ENCODE measurements at places on chromosomes 5 and 9. TPM values are rescaled to one million over a fixed set of nuclear protein-coding genes. Genes with fewer than 3 reads are reported as not detected.

DNA sequence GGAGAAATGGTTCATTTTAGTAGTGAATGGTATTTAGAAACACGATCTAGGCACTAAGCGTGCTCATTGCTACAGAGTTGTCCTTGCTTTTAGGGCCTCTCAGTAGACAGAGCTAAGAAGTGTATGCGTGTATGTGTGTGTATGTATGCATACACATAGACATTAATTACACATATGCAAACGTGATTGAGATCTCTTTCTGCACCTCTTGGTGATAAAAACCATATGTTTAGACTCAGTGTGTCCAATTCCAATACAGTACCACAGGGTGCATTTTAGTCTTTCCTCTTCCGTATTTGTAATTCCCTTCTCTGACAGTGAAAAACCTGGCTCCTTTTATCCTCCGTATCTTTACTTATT lies 13.1 kb downstream of the TRIO start:
- DNase-seq = no peak

DNA sequence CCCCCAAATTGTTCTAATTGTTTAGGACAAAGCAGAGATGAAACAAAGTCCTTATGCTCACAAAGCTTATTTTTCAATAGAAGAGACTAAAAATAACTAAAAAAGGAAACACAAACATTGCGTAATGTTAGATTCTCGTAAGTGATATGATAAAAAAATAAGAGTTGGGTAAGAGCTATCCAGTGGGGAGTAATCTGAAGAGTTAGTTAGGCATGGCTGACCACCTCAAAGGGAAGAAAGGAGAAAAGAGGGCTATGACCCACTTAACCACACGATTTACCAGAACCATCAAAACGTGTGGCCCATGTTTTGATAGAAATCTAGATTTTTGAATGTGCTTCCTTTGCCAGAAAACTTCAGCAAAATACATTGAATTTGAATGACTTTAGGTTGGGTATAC lies 1296.8 kb upstream of the NUDT12 start:
- DNase-seq = no peak

AQP3 gene
- total RNA-seq = 8.5 TPM

DNA sequence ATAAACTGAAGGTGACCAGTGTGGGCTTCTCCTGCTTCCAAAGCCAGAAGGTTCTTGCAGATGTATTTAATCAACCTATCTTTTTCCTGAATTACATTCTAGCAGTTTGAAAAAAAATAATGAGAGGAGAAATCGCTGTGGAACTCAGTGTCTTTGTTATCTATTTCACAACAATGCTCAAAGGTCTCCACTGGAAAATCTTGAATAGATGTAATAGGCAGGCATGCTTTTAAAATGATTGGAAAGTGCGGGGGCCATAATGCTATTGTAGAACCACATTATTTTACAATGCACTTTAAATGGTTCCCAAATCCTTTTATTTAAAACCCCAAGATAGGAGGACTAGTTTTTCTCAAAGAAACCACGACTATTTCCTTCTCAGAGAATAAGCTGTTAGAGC lies 23.3 kb downstream of the ENC1 start:
- no peak for DNase-seq

GRCh38 chr5:132822650-132823480 lies 7.6 kb downstream of the SHROOM1 start:
- DNase-seq = peak; percentile 57

- no peak for DNase-seq
Measured at GRCh38 chr5:10644192-10644591, 80.3 kb downstream of the ANKRD33B start.

DNA sequence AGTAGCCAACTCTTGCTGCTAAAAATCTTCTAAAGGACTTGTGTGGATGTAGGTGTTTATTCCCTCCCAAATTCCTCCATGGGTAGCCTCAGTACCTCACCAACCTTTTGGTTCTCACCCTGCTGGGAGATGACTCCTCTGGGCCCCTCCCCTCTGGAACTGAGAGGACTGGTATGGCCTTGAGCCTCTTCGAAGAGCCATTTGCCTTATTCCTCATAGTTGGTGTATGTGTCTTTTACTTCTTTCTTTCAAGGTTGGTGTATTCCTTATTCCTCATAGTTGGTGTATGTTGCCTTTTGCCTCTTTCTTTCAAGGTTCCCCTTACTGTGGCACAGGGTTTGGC lies 48.3 kb downstream of the GNAQ start:
- DNase-seq = peak; percentile 29

GRCh38 chr9:24095246-24095645 lies 269.2 kb upstream of the ELAVL2 start:
- no peak for DNase-seq

SH3GL2 gene
- not detected for total RNA-seq

GRCh38 chr9:136703276-136703860 lies 9.0 kb upstream of the DIPK1B start:
- no peak for DNase-seq

- no peak for DNase-seq
Measured at GRCh38 chr5:140833993-140834392, at the start of gene PCDHA7. TSS of gene PCDHA7 (plus strand) at chr5:140834269. CDS start at chr5:140834384, 115 bp downstream.

C5orf58 gene
- total RNA-seq = not detected

DCAF12 gene
- 34.6 TPM for total RNA-seq

NNT gene
- total RNA-seq = 77.5 TPM

DNA sequence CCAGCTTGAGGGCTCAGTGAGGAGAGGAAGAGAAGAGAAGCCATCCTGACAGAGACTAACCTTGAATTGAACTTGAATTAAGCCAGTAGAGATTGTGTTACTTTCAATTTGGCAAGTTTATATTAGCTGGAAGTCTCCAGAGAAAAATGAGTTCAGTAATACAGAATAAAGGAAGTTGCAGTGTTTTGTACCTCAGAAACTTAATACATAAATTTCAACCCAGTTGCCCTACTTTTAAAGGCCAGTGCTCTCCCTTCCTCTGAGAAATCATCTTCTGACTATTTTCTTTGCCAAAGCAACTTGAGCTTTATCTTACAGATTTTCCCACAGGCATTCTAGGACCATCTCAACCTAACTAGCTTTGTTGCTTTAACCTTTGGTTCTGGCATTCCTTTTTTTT lies 231.0 kb upstream of the GAS1 start:
- DNase-seq = no peak

SLC23A1 gene
- total RNA-seq = 0.43 TPM

DNA sequence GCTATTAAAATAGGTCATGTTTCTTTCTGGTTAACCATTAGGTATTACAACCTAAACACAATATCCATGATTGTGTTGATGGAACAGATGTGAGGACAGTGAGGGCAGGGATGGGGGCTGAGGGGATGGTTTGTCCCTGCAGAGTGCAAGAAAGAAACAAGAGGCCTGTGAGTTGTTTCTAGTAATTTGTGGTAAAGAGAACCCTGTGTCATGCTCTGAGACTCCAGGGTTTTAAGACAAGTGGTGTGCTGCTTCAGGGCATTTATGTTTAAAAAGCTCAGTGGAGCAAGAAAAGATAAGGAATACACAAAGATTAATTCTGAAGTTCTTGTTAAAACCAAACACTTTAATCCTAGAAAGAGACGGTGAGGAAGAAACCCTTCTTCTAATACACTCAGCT lies 656.5 kb downstream of the TLE1 start:
- DNase-seq = no peak

DNA sequence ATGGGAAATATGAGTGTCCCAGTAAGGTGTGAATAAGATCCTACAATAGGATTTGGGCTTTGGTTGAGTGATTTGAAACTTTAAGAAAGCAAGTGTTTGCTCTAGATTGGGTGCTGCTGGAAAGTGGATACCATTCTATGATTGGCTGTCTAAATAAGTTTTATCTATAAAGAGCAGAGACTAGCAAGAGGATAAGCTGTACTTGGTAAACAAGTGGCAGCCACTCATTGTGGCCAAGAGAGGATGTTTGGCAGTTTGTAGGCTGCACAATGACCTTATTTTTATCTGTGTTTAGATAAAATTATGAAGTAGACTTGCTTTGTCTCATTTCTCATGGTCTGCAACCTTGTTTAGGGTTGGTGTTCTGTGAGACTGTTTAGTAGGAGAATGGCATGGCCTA lies 341.6 kb upstream of the PIK3R1 start:
- DNase-seq = no peak

HAPLN1 gene
- not detected for total RNA-seq

DNA sequence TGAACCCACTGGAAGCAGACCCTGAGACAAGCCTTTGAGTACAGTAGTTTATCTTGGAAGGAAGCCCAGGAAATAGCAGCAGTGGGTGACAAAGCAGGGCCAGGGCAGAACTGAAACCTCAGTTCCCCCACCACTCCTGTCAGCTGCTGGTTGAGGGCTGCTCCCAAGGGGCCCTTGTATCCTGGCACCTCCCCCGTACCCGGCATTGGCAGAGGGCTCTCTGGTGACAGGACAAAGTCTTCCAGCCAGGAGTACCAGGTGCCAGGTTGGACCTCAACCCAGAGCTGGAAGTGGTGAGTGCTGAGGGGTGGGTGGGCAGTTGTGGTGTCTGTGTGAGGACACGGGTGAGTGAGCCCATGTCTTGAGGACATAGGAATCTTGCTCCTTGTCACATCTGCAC lies 123.3 kb downstream of the PHF2 start:
- no peak for DNase-seq

- DNase-seq = peak; percentile 63
Measured at GRCh38 chr5:168851902-168852321, 272.7 kb upstream of the PANK3 start.

APBA1 gene
- total RNA-seq = 0.35 TPM

DNA sequence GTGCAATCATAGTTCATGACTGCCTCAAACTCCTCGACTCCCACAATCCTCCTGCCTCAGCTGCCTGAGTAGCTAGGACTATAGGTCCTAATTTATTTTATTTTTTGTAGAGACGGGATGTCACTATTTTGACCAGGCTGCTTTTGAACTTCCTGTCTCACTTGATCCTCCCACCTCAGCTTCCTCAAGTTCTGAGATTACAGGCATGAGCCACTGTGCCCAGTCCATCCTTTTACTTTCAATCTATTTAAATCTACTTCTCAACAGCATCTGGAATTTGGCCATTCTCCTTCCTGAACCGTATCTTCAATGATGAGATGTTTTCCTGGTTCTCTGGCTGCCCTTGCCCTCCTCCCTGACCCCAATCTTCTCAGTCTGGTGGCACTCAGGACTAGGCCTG lies 12.2 kb upstream of the GRIN1 start:
- no peak for DNase-seq

C9 gene
- total RNA-seq = not detected

OR13C3 gene
- not detected for total RNA-seq

UGT3A1 gene
- not detected for total RNA-seq

STPG3 gene
- total RNA-seq = not detected

- no peak for DNase-seq
Measured at GRCh38 chr5:166860426-166860825, 1431.0 kb upstream of the WWC1 start.

AGTPBP1 gene
- 45.9 TPM for total RNA-seq

DNA sequence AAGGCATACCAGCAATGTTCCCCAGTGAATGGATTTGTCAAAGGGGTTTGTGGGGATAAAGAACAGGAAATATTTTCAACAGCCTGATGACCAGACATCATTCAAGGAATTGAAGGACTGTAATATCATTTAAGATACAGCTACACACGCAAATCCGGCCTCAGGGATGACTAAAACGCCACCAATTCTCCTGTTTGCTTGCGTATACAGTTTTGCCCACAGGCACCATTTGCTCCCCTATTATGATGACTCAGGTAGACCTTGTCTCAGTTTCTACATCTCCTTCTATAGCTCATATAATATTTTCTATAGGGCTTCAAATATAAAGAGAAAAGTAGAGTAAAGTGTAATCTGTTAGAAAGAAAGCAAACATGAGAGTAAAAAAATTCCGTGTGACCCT lies 29.7 kb upstream of the ITGA1 start:
- DNase-seq = no peak

Data from activated CD4-positive, alpha-beta T cell treated with anti-CD3 and anti-CD28 coated beads for 36 hours (primary cell).